ENCODE measurements at places on chromosomes 12 and 14. TPM values are rescaled to one million over a fixed set of nuclear protein-coding genes. Genes with fewer than 3 reads are reported as not detected.

SVOP gene
- not detected for total RNA-seq

PRH2 gene
- total RNA-seq = not detected

IFI27L1 gene
- 11.2 TPM for total RNA-seq

FIGNL2 gene
- 1.0 TPM for total RNA-seq

CHGA gene
- total RNA-seq = not detected

RGS6 gene
- total RNA-seq = 1.1 TPM

ARHGAP9 gene
- total RNA-seq = 20.7 TPM

ETFBKMT gene
- total RNA-seq = 3.2 TPM

OR6C4 gene
- not detected for total RNA-seq

ATXN2 gene
- 64.4 TPM for total RNA-seq

EID3 gene
- 6.0 TPM for total RNA-seq

PRB3 gene
- not detected for total RNA-seq

KRT72 gene
- not detected for total RNA-seq

HEBP1 gene
- total RNA-seq = 56.4 TPM

LIN7A gene
- total RNA-seq = 3.6 TPM

KRT83 gene
- total RNA-seq = not detected

GARIN6 gene
- total RNA-seq = not detected

ADAM20 gene
- 1.1 TPM for total RNA-seq

ACVRL1 gene
- 74.4 TPM for total RNA-seq

ZNF140 gene
- 13.4 TPM for total RNA-seq

POC1B gene
- total RNA-seq = 12.3 TPM

HOXC6 gene
- total RNA-seq = 23.5 TPM

HOXC5 gene
- total RNA-seq = 2.9 TPM

TMTC2 gene
- 5.5 TPM for total RNA-seq

FZD10 gene
- 1.1 TPM for total RNA-seq

TMPO gene
- 25.8 TPM for total RNA-seq

TAS2R13 gene
- 2.4 TPM for total RNA-seq

GCN1 gene
- total RNA-seq = 52.5 TPM

TSPAN19 gene
- not detected for total RNA-seq

INHBE gene
- not detected for total RNA-seq

LMNTD1 gene
- total RNA-seq = not detected

ERBB3 gene
- total RNA-seq = 1.4 TPM

RNU4-1 gene
- 4,532 TPM for total RNA-seq

HOXC11 gene
- total RNA-seq = 1.3 TPM

TSPAN9 gene
- 38.5 TPM for total RNA-seq

PNP gene
- total RNA-seq = 17.1 TPM

SLC35F4 gene
- total RNA-seq = 3.9 TPM

OR11H6 gene
- not detected for total RNA-seq

Measured in posterior vena cava (tissue), 2 donors.